Nephron progenitor cell (in vitro differentiated cells): ENCODE measurements at places on chromosomes 3 and 15.

DNA sequence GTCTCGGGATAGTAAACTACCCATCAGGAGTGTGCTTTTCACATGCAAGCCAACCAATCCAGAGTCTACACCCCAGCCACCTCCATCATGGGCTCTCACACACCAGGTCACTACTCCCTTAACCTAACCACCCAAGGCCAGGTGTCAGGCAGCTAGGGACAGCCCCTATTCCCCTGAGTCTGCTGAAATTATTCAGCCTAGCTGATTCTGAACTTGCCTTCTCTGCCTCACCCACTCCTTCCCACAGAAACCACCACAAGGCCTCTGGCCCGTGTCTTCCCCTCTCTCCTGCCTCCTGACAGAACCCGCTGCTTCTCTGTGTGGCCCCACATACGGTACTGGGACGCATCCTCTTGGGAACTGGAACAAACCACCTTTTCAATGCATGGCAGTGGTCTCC is 82.1 kb downstream of the PCSK6 start:
- DNase-seq = no peak

DNA sequence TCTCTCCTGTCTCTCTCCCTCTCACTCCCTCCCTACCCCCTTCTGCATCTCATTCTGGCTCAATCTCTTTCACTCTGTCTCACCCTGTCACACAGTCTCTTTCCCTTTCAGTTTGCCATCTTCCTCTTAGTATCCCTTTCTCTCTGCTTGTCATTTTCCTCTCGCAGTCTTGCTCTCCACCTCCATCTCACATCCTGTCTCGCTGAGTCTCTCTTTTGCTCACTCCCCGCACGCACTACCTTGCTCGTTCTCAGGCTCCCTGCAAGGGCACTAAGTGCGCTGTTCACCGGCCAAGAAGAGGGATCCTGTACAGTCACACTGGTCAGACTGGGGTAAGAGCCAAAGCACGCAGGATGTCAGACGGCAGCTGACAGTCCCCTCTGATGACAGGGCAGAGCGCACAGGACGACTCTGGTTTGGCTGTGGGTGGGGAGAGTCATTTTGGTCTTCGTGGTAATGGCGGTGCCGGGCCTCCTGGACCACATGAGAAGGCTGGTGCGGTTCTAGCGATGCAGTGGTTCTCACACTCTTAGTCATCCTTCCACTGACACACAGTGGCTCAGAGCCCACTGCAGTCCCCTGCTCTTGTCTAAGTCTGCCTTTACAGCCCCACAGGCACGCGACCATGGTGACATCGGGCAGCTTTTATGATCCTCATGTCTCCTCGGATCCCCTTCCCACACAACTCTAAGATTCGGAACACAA is 356.8 kb downstream of the FOXP1 start:
- no peak for DNase-seq

GRCh38 chr15:77409259-77410156 is 10.4 kb downstream of the PEAK1 start:
- no peak for DNase-seq

GRCh38 chr3:118180853-118181252 is 853.8 kb downstream of the IGSF11 start:
- DNase-seq = no peak

GRCh38 chr3:122533931-122534334 is 19.2 kb upstream of the KPNA1 start:
- no peak for DNase-seq

DNA sequence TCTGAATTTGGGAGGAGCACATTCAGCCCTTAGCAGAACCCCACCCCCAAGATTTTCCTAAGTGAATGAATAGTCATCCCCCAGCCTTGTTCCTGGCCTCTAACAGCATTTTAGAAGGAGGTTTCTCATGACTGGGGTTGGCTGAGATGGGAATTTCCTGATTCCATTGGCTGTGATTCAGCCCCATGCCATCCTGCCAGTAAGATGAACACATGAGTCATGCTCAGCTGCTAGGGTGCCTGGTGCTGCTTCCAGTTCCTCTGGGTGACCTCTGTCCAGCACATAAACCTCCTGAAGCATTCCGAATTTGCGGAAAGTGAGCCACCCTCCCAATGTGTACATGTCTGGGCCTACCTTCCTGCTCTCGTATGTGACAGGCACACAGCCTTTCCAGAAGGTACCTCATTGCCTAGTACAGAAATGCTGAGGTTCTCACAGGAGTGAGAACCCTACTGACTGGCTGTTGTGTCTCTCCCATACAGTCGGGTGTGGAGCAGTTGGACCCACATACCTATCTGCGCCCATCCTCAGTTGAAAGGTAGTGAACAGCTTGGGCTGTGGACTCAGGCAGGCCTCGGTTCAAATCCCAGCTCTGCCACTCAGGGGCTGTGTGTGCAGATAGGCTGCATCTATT is 91.7 kb downstream of the APBA2 start:
- DNase-seq = no peak

DNA sequence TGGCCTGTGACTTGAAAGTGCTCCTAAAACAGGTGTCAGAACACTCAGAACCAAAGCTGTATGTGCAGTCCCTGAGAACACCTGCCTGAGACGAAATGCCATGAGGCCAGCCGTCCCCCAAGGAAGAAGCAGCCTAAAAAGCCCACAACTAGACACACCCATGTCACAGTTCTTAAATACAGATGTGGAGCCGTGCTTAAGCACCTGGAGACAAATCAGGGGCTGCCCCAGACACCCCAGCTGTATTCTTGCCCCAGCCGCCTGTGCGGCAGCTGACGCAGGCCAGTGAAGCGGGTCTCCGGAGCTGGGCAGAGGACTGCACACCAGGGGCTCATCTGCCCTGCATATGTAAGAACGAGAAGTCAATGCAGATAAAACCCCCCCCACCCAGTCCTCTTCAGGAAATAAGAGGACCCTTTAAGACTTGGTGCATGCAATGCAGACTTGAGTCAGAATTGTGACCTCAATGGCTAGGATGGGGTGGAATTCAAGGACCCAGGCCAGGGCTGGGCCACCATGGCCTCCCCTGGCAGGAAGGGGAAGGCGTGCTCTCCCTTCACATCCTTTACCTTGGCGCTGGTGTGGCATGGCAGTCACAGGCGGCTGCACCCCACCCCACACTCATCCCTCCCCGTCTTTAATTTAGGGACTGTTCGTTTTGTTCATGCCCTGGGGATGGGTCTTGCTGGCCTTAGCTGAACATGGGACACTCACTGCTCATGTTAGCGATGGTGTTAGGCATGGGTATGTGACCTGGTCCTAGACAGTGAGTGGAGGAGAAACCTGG is 27.7 kb upstream of the PLXNA1 start:
- no peak for DNase-seq

DNA sequence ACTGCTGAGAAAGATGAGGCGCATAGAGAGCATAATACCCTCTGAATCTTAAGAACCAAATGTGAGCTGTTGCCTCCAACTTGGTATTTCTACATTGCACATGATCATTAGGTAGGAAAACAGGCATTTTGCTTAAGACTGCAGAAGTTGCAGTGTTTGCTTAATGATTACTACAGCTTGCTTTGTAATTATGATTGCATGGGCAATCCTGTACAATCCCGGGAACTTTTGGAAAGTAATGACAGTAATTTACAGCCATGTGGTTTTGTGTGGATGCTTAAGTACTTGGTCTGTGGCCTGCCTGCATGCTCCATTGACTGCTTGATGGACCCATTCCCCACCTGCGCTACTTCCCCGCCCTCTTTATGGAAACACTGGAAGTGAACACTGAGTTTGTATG is 301.1 kb downstream of the DIPK2A start:
- peak; percentile 42 for DNase-seq
